ENCODE measurements at places on chromosomes 7 and 10.

GRCh38 chr10:75100764-75101291, 10.6 kb upstream of the SAMD8 start:
- no peak for DNase-seq

GRCh38 chr7:79308192-79308591, 145.3 kb downstream of the MAGI2 start:
- no peak for DNase-seq

- DNase-seq: no peak
These were observed 21.0 kb downstream of the HPS6 start for GRCh38 chr10:102086196-102086595.

DNA sequence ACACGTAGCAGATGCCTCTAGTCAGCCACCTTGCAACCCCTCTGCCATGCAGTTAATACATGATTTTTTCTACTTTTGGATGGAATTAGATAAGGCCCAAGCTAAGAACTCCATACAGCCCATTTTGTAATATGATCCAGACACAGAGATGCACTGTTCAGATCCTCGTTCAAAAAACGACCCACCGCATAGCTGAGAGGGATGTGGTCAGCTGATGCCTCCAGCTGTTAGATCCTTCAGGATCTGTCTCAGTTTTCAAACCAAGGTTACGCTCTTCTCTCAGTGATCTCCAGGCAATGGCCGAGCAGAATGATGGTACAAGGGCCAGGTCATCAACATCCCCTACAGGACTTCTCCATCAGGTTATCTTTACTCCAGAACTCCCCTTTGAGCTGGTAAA, 881.7 kb upstream of the C7orf33 start:
- no peak for DNase-seq

DNA sequence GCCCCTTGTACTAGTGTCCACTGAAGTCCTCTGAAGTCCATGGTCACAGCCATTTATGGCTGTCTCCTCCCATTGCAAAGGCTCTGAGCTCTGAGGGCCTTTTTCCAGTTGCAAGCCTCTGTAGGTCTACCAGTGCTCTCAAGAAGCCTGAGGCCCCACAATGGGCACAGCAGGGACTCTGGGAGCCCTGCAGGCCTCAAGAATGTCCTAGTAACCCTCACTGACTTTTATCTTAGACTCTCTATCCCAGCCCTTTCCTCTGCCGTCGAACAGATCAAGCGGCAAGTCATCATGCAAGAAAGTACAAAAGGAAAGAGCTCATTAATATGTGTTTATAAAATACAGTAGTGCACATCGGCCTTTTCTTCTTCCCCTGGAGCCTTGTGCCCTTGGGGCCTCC, 23.4 kb downstream of the VWA2 start:
- DNase-seq: no peak

DNA sequence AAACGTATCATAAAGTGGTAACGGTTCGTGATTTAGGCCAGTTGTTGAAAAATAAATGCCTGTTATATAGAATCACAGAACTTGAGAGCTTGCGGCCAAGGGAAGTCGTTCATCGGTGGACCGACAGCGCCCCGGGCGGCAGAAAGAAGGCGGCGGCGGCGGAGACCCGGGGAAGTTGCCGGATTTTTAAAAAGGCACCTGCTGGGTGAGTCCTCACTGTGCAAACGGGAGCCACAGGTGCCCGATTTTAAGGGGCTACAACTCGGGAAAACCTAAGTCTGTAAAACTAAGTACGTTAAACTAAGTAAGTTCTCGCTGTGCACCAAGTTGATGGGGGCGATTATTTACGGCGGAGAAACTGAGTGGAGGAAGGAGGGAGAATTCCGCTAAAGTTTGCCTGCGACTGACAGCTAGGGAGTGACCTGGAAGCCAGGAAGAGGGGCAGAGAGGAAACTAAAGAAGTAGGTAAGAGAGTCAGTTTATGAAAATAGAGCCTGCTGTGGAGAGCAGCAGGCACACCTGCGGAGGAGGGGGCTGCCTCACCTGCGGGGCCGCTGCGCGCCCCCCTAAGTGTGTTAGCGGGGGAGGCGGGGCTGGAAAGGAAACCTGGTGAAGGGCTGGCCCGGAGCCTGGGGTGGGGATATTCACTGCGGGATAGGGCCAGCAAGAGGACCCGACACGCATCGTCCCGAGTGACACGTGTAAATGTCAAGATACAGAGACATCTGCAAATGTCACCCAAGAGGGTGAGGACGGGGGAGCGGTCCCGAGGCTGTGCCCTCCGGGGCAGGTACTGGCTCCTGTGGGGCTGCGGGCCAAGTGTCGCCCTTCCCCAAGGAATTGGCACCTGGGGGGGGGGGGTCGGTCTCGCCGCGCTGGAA, 996 bp downstream of the ADAM12 start:
- DNase-seq: peak; percentile 28

- DNase-seq: no peak
These were observed 6.8 kb upstream of the EFCAB10 start for GRCh38 chr7:105587909-105588635.

- DNase-seq: peak; percentile 91
These were observed 3.0 kb downstream of the SMARCD3 start for GRCh38 chr7:151245360-151246101.

GRCh38 chr10:30160271-30160982, 101.0 kb upstream of the JCAD start:
- DNase-seq: no peak

- no peak for DNase-seq
These were observed 42.8 kb upstream of the MKLN1 start for GRCh38 chr7:131284702-131285419.

DNA sequence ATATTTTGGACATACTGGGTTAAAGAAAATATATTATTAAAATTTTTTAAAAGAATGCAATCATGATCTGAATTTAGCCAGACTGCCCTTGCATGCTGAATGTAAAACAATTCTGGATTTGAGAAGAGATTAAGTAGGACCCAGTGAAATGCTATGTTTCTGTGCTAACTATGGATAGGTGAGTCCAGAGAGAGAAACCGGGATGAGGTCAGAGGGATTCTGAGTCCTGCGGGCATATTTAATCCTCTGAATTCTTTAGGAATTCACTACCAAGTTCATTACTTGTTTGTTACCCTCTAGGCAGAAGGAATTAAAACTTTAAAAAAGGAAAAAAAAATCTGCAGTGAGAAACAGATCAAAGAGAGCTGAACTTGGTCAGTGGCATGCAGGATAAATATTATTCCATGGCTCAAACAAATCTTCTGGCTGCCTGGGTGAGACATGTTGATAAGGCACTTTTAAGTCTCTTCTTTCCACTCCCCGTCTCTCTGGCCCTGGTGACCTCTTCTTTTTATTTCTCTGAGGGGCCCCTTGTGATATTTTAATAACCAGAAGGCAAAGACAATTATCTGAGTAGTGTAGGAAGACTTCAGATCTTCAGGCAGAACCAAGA, 50.2 kb upstream of the LYZL1 start:
- DNase-seq: no peak

DNA sequence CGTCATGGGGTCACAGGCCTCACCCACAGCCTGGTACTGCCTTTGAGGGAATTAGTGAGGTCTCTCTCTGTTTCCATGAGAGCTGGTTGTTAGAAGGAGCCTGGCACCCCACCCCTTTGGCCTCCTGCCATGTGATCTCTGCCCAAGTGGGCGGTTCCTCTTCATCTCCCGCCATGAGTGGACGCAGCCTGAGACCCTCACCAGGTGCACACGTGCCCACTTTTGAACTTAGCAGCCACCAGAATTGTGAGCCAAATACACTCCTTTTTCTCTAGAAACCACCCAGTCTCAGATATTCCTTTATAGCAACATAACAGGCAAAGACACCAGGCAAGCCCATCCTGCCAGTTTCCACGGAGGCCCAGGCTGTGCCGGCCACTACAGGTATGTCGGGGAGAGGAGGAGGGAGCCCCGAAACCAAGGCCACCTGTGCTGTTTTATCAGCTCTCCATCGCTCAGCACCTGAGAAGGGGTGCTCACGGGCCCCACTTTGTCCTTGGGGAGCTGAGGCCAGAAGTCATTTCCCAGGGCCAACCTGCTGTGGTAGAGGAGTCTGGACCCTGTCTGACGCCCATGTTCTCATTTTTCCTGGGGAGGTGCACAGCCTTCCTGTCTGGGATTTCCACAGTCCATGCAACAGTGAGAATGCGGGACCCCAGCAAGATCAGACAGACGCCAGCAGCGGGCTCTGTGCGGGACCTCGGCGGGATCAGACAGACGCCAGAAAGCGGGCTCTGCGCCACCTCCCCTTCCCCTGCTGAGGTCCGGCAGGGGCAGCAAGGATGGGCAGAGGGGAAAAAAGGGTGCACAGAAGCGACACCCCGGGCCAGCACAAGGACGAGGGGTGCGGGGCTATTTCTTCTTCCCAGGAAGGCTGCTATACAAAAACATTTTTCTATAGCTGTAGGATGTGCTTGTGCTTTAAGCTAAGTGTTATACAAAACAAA, 220.5 kb downstream of the ELFN1 start:
- no peak for DNase-seq

DNA sequence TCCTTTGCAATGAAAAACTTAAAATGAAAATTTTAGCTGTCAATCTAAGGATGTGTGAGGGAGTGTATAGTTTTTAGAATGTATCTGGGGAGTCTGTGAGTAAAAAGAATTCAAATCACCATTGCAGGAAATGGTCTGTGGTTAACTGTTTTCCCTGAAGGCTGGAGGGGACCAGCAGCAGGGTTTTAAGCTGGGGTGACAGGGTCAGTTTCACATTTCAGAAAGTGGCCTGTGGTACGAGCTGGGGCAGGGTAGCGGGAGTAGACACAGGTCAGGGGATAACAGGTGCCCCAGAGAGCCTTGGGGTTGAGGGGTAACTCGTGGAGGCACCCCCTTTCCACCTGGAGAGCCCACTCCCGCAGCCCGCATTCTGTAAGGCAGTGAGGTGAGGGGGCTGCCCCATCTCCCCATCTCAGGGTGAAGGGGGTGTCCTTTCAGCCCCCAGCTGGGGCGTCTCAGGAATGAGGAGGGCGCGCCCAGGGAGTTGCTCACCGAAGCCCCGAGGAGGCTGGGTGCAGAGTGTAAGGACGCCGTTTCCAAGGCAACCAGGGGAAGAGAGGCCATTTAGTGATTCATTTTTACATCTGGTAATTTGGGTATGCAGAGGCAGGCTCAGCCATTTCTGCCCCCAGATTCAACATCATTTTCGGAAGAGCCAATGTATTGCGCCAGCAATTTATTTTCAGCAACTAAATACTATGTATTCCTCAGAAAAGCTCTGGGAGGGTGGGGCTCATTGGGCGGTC, 168.9 kb downstream of the SLIT1 start:
- DNase-seq: peak; percentile 61

GRCh38 chr10:131982185-131982756, 548 bp upstream of the BNIP3 start:
- peak; percentile 52 for DNase-seq

DNA sequence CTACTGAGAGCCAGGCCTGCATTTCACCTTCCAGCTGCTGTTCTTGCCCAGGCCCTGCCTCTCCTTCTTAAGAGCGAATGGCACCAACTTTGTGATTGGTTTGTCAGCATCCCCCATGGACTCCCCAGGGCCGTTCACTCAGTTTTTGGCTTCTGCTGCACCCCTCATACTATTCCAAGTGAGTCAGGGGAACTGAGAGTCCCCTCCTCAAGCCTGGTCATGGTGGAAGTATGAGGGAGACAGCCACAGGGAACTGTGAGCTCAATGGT, 62.4 kb upstream of the ANTXRL start:
- DNase-seq: no peak

- no peak for DNase-seq
These were observed 245.2 kb upstream of the PLXDC2 start for GRCh38 chr10:19570991-19571390.

GRCh38 chr7:87212498-87212897, 7.0 kb downstream of the TMEM243 start:
- DNase-seq: no peak

GRCh38 chr7:121084748-121085336, 96.3 kb downstream of the CPED1 start:
- no peak for DNase-seq

DNA sequence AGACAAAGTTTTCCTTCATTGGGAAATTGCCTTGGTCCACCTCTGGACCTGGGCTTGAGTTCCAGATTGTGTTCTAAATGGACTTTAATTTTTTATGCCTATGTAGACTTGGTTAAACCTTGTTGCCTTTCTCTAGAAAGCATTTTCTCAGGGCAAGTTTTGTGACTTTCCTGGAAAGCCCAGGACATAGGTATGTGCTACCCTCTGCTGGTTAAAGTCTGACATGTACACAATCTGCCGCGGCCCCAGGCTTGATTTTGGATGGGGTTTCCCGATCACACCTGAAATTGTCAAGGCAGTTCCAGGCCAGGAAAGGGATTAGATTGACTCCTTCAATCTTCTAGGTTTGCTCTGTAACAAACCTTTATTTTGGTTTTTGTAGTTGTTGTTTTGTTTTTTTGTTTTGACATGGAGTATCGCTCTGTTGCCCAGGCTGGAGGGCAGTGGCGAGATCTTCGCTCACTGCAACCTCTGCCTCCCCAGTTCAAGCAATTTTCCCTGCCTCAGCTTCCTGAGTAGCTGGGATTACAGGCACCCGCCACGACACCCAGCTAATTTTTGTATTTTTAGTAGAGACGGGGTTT, 14.1 kb upstream of the AKR1B10 start:
- DNase-seq: peak; percentile 19

GRCh38 chr7:70797109-70797514, 334.8 kb upstream of the GALNT17 start:
- DNase-seq: no peak

DNA sequence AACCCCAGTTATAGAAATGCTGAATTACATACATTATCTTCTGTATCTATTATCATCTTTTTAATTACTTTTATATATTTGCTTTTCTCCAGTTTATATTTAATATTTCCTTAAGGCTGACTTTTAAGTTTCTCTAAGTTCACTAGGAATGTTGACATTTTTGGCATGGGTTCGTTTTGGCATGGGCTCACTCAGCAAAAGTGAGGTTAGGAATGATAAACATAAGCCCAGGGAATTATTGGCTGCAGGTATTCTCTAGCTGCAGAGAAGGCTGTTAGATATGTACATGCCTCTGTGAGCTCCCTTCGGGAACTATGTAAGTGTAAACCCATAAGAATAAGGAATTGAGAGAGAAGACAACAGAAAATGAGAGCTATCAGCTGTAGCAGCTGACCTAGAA, 63.6 kb upstream of the RAB18 start:
- DNase-seq: no peak

DNA sequence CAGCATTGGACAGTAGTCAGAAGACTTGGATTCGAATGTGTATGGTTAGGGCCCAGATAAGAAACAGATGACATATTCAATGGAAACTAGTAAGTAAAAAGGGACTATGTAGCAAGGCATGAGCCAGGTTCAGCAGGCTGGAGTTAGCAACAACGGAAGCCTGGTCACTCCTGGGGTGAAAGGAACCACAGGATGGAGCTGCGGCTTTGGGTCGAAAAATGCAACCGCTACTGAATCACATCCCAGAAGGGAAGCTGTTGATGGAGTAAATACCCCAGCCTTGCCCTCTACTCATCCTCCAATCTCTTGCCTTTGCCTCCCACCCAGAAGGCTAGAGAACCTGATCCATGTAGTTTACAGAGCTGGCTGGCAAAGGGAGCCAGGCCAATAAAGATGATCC, 37.5 kb upstream of the EGR2 start:
- no peak for DNase-seq

- DNase-seq: no peak
These were observed 1191.1 kb downstream of the SORCS1 start for GRCh38 chr10:105973360-105973759.
